ENCODE measurements at places on chromosomes 1 and 21.

DNA sequence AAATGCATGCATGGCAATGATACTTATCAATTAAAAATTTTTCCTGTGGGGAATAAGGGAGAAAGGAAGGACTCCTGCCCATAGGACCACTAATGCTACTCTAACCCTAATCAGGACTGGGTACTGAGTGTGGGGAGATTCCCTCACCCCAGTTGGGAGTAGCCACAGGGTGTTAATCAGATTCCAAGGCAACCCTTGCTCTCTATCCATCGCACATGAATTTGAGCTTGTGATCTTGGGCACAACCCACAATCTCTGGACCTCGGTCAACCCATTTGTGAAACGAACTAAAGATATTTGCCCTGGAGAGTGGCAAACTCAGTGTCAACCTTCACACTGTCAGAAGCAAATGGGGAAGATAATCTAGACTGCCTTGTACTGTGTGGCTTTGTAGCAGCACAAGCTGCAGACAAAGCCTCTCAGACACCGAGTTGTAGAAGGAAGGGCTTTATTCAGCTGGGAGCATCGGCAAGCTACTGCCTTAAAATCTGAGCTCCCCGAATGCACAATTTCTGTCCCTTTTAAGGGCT is 69.5 kb downstream of the SERINC2 start:
- no peak for DNase-seq

DNA sequence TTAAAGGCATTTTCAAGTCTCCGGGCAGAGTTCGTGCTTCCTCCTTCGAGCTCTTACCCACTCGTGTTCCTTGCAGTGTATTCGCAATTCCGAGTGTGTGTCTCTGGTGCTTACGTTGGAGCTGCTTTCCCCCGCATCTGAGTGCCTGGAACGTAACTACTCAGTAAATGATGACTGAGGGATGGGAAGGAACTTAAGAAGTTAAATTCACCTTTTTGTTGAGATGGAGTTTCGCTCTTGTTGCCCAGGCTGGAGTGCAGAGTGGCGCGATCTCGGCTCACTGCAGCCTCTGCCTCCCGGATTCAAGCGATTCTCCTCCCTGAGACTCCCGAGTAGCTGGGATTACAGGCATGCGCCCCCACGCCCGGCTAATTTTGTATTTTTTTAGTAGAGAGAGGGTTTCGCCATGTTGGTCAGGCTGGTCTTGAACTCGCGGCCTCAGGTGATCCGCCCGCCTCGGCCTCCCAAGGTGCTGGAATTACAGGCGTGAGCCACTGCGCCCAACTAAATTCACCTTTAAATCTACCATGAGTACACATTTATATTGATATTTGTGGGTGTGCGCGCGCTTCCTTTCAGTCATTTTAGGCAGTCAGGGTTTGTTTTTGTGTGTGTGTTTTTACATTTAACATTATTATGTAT is 837 bp downstream of the NDUFS5 start:
- DNase-seq: no peak

DNA sequence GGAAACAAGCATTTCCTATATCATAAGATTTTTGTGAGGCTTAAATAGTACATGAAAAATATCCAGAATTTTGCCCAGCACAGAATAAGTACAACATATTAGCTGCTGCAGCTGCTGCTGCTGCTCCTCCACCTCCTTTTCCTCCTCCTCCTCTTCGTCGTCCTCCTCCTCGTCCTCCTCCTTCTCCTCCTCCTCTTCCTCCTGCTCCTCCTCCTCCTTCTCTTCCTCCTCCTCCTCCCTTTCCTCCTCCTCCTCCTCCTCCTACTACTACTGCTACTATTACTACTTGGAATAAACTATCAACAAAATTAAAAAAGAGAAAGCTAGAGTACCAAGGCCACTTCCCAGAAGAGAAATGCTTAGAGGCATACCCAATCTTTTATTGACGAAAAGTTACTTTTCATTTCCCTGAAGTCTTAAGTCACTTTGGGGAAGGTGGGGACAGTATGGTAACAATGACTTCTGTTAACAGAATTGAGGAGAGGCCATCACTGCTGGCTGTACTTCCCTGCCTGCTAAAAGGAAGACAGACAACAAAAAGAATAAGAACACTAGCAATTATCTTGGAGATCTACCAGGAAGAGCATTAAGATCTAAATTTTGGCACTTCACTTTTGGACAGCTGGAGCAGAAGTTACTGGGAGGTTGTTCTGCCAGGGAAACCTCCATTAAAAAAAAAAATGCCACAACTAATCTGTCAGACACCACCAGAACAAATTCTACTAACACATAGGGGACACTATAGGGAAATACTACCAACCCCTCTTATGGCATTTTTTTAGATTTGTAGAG is 7.1 kb downstream of the DENND1B start:
- no peak for DNase-seq

GRCh38 chr1:21559788-21560567 is 50.8 kb downstream of the ALPL start:
- DNase-seq: no peak

DNA sequence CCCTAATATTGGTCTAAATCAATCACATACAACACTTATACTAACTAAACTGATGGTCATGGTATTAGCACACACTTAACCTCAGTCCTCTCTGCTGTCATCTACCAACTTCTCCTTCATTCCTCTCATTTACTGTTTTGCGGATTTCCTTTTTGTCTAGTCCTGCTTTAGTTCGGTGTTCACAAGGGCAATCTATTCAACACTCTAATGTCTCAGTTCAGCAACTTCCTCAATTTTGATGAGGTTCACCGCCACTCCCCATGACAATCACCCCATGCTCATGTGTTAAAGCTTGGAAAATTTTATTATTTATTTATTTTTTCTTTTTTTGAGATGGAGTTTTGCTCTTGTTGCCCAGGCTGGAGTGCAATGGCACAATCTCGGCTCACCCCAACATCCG is 301.1 kb downstream of the PTPRC start:
- no peak for DNase-seq

DNA sequence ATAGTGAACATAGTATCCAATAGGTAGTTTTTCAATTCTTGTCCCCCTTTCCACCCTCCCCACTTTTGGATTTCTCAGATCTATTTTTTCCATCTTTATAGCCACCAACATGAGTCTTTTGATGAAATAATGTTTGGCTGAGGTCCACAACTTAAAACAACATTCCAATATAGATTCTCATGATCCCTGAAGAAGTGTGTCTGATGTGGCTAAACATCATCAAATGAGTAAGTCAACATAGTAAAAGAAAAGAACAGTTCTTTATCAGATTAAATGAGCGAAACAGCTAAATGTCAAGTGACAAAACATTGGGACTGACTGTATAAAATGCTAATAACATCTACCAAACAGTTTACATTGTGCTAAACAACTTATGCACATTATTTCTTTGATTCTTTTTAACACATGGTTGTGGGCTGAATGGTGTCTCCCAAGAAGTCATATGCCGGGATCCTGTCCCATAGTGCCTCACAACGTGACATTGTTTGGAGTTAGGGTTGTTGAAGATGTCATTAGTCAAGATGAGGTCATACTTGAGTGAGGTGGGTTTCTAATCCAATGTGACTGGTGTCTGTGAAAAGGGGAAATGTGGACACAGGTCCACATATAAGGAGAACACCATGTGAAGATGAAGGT is 453.6 kb downstream of the LTN1 start:
- no peak for DNase-seq

- no peak for DNase-seq
Observed at GRCh38 chr1:160963521-160963920, 8.9 kb upstream of the ITLN2 start.

DNA sequence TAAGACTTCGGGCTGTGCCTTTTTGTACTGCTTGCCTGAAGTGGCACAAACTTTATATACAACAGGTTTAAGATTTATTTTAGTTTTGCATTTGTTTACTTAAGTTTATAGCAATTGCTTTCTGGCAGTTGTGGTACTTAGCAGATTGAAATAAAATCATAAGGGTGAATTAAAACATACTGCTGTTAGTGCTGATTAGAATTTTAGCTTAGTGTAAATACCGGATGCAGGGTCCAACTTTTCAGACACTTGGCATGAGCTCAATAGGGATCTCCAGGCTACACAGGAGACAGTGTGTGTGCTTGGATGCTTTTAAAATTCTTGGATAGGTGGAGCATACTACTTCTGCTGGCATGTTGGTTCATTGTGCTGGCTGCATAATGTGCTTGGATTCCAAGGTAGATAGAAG is 159.6 kb downstream of the NFIA start:
- no peak for DNase-seq

DNA sequence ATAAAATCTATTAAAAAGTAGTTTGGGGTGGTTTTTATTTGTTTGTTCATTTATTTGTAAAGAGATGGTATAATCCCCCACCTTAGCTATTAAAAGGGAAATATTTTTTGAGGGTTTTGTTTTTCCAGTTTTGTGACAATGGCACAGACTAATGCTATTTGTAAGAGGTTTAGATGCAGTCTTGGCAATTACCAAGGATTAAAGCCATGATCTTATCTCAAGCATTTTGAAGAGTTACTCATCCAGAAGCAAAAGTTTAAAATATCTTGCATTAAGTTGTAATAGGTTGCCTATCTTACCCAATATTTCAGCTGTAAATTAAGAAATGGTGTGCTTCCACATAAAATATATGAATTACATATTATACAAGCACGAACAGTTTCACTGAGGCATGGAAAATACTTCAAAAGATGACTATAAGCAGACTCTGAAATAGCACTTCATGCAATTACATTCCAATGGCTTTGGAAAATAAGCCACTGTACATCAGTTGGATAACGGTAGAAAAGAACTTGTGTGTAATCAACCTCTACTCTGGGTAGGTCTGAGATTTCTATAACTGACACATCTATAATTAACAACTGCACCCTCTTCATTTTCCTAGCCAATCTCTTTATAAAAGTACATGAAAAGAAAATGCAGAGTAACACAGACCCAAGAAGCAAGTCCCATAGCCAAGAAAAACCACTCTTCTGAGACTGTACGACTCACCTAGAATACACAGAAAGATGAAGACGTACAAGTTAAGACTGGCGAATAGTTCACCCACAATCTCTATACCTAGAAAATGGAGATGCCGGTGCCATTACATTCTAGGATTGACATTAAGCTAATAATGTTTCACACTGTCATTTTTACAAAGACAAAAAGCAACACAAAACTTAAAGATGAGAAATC is 95.2 kb downstream of the PTPN14 start:
- DNase-seq: no peak

DNA sequence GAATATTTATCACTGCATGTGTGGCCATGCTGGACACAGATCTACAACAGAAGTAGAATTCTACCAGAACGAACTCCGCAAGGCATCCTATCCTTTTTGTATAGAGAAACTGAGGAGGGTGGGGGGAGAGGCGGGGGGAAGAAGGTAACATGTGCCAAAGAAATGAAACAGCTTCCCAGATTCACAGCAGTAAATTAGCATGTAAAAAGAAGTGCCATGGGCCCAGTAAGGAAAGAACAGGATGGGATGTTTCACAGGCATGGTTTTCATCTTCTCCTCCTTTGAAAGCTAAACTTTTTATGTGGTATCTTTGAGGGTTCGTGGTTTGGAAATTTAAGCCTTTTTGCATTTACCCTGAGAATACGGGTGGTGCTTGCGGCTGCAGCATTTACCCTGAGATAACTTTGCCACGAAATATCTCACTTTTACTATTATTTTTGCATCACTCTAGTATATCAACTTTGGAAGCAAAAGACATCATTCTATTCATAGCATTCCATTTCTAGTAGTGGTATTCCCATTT is 168.9 kb downstream of the TPR start:
- DNase-seq: no peak

DNA sequence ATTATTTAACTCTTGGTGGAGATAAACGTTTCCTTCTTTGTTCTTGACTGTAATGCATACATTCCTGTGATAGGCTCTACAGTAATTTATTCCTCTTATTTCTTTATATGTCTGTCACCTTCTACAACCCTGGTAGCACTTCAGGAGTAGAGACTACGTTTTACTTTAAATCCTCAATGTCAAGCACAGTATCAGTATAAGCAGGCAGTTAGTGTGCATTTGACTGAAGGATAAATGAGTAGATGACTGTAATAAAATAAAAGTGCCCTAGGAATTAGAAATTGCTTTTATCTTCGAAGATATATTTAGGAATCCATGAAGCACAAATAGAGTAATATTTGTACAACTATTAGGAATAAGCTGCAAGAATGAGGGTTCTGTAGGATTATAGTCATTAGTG is 599.6 kb upstream of the PRMT6 start:
- DNase-seq: no peak

DNA sequence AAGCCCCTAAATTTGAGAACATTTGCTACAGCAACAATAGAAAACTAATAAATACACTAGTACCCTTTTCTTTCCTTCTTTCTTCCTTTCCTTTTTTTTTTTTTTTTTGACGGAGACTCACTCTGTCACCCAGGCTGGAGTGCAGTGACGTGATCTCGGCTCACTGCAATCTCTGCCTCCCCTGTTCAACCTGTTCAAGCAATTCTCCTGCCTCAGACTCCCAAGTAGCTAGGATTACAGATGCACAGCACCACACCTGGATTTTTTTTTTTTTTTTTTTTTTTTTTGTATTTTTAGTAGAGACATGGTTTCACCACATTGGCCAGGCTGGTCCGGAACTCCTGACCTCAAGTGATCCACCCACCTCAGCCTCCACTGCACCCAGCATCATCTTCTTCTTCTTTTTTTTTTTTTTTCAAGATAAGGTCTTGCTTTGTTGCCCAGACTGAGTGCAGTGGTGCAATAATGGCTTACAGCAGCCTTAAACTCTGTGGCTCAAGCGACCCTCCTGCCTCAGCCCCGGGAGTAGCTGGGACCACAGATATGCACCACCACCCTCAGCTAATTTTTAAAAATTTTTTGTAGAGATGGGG is 19.6 kb upstream of the CBR3 start:
- no peak for DNase-seq
